ENCODE measurements at places on chromosomes 16 and 17. TPM values are rescaled to one million over a fixed set of nuclear protein-coding genes. Genes with fewer than 3 reads are reported as not detected.

GRCh38 chr16:11677451-11677951, 9.2 kb downstream of the SNN start:
- no peak for DNase-seq

DNA sequence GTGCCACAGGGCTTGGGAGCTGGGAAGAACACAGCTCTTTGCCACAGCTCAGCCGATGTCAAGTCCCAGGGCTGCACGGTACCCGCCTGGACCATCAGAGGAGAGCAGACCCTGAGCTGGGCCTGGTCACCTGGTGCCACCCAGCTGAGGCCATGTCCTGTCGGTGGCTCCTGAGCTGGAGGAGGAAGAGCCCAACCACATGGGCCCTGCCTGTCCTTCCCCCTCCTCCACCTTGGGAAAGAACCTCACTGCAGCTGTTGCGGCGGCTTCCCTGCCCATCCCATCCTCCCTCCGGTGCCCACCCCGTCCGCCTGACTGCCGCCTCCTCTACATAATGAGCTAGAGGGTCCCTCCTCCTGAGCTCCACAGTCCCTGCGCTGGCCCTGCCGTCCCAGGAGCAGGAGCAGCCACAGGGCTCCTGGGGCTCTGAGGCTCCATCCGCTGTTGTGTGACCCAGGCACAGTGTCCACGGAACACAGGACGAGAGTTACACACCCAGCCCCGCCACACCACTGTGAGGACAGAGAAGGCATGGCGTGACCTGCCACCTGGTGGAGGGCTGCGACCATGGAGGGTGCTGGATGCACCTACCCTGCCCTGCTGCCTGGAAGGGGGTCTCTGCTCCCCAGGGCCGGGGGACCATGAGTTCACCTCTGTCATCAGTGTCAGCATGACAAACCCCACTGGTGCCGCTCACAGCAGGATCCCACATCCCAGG, 21.4 kb upstream of the CHMP6 start:
- DNase-seq = no peak

DNA sequence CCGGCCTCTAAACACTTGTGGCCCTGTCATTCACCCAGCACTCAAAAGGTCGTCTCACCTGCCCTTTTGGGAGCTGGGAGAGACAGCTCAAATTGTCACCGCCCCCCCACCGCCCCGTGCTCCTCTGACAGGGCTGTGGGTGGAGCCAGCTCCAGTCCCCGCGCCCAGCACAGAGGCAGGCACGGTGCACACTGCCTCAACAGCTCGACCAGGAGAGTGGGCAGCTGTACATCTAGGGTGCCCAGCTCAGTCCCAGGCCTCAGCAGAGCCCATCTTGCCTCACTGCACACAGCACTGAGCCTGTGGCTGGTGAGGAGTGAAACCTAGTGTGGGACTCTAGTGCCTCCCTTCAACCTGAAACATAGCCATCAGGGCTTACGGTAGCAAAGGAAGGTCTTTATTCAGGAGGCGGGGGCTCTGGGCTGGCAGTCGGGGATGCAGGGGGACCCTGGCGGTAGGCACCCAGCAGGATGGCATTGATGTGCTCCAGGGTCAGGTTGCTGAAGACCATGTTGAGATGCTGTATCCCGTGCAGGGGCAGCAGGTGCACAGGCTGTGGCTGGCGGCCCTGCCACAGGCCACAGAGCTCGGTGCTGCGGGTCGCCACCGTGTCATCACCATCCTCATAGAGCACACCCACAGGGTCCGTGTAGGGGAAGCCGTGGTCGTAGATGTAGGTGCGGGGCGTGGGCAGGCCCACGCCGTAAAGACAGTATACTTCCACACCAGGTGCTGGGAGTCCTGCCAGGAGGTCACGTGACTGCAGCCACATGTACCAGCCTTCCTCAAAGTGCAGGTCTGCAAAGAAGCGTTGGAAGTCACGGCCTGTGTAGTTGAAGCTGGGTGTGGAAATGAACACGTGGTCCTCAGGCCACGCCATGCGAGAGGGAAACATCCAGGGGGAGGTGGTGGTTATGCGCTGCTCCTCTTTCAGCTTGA, 3.1 kb upstream of the PSMB10 start:
- DNase-seq = no peak

Gene HOXB3
- 8.4 TPM for total RNA-seq

DNA sequence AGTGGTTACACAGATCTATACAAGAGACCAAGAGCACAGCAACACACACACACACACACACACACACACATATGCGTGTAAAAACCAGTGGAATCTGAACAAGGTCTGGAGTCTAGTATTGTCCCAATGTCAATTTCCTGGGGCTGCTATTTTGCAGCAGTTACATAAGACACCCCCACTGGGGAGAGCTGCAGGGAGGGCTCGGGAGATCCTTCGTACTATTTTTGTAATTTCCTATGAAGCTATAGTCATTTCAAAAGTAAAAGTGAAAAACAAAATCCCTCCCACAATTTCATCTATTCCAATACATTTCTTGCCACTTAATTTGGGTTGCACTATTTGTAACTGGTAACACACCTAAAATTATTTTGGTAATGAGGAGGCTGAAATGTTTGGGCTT, 68.5 kb downstream of the C16orf95 start:
- DNase-seq = no peak

Measured in skin of body (tissue), 3 donors.